ENCODE measurements at places on chromosomes 2 and 18.

DNA sequence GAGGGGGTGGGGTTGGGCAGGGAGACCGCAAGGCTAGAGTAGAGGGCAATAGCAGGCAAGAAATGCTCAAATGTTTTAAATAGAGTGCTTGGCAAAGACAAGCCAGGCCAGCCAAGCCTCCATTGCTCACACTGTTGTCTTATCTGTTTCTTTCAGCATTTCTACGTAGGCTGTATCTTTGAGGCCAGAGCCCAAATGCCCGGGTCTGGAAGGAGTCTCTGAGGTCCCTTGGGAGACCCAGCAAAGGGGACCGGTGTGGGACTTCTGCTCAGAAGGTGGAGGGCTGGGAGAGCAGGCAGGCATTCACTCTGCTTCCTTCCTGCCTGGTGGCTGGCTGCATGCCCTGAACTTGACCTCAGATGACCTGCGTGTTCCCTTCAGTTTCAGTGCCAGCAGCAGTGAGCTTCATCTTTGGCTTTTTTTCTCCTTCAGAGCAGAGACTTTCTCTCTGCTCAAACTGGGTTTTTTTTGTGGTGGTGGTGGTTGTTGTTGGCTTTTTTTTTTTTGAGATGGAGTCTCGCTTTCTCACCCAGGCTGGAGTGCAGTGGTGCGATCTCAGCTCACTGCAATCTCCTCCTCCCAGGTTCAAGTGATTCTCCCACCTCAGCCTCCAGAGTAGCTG is 13.7 kb upstream of the TET3 start:
- no peak for DNase-seq

DNA sequence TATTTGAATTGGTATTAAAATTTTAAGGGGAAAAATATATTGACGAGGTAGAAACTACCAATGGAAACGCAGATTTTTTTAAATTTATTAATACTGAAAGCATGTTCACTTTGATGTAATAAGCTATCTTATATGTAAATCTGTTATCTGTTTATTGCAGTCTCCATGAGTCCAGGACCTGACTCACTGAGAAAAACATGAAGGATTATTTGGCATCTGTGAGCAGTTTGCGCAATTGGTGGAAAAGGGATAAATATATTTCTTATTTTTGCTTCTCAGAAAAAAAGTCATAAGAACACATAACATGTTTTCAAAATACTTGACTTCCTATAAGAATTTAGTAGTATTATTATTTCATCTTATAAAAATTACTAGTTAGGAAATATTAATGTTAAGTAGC is 561.4 kb downstream of the ADCYAP1 start:
- no peak for DNase-seq

- no peak for DNase-seq
Measured at GRCh38 chr2:231455222-231455621, 9.1 kb downstream of the NCL start.

DNA sequence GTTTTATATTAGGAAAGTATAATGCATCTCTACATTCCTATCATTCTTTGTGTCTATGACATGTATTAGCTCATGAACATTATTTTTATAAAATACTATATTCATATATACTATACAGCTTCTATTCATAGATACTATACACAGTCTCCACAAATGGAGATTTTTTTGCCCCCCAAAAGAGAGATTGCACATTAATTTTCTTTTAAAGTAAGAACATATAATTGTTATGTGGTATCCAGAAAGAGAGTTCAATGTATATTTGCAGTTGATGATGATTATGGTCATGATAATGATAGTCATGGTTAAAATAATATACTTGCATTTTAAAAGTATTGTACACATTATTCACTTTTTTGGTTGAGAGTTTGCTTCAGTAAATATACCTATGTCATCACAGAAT is 445.3 kb downstream of the DSC3 start:
- DNase-seq: no peak

DNA sequence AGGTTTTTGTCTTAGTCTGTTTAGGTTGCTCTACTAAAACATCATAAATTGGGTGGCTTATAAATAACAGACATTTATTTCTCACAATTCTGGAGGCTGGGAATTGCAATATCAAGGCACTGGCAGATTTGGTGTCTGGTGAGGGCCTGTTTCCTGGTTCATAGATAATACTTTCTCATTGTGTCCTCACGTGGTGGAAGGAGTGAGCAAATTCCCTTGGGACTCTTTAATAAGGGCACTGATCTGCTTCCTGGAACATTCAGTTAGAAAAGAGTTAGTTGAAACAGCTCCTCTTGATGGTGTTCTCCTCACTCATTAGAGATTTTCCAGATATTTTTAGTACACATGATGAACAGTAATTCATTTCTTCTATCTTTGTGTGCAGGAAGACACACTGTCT is 22.3 kb downstream of the COL4A3 start:
- no peak for DNase-seq

DNA sequence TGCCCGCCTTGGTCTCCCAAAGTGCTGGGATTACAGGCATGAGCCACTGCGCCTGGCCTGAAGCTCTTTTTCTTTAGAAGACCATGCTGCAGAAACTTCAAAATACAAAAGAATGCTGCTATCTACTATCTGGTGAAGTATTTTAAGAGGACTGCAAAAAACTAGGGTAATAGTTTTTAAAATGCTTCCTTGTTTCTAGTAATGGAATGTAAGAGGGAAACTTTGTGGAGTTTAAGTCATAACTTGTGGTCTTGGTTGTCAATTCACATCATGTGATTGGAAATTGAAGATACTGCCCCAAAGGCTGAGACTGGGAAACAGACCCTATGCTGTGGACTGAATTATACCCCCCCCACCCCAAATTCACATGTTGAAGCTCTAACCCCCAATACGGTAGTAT is 68.3 kb downstream of the B3GNT2 start:
- no peak for DNase-seq

- no peak for DNase-seq
Measured at GRCh38 chr2:109062859-109063700, 65.9 kb upstream of the SH3RF3 start.

- DNase-seq: no peak
Measured at GRCh38 chr2:46072101-46072820, 224.9 kb upstream of the EPAS1 start.

- no peak for DNase-seq
Measured at GRCh38 chr2:15645720-15646385, 54.2 kb downstream of the DDX1 start.

GRCh38 chr18:79047556-79048244 is 21.5 kb upstream of the ATP9B start:
- DNase-seq: no peak

DNA sequence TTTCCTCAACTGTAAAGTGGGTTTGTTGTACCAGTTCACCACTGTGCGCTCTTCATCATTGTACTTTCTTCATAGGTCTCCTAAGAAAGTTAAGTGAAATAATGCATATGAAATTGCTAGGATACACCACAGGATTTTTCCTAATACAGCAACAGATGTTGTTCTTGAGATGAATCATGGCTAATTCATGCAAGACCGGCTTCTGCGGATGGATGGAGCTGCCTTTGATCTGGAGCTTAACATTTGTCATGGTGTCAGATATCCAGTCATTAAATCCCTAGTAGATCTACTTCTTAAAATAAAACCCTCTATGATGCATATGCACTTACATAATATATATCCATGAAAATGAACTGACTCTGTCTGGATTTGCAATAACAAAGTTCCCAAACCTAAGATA is 114.1 kb downstream of the COL6A3 start:
- no peak for DNase-seq

Measured in D721Med (cell line).